Ammon's horn (tissue), 1 donor: ENCODE measurements at places on chromosomes 7 and 10.

GRCh38 chr10:47403446-47404318, 19.6 kb upstream of the ZNF488 start:
- no peak for DNase-seq

GRCh38 chr10:121405549-121405948, 192.7 kb downstream of the FGFR2 start:
- DNase-seq, result peak; percentile 16

DNA sequence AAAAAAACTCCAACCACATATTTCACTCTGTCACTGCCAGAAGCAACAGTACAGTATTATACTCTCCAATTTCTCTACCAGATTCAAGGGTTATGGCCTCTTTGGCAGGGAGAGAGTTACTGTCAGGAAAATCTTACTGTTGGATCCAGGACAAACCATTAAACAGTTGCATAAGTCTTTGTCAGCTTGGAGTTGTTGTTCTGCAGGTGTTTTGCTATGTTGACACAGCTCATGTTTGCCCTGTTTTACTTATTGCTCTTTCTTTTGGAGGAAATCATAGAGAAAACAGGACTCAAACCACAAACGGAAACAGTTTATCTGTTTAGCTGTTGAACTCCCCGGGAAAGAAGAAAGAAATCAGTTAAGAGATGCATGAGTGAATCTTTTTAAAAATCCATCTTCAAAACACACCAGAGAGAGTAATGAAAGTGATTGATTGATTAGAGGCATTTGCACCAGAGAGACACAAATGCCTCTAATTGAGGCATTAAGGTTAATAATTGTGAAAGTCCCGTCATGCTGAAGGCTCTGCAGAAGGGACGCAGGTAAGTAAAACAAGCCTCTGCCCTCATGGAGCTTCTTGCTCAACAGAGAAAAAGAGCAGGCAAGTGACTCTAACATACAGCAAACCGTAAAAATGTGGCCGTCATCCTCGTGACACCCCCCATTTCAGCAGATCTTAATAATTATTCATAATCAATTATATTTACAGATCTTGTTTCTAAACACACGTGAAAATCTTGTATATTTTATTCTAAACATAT, 38.7 kb upstream of the ARHGAP21 start:
- DNase-seq, result no peak

GRCh38 chr7:38702002-38702535, 70.9 kb upstream of the AMPH start:
- no peak for DNase-seq

GRCh38 chr10:110003524-110003885, 4.3 kb upstream of the ADD3 start:
- peak; percentile 34 for DNase-seq

DNA sequence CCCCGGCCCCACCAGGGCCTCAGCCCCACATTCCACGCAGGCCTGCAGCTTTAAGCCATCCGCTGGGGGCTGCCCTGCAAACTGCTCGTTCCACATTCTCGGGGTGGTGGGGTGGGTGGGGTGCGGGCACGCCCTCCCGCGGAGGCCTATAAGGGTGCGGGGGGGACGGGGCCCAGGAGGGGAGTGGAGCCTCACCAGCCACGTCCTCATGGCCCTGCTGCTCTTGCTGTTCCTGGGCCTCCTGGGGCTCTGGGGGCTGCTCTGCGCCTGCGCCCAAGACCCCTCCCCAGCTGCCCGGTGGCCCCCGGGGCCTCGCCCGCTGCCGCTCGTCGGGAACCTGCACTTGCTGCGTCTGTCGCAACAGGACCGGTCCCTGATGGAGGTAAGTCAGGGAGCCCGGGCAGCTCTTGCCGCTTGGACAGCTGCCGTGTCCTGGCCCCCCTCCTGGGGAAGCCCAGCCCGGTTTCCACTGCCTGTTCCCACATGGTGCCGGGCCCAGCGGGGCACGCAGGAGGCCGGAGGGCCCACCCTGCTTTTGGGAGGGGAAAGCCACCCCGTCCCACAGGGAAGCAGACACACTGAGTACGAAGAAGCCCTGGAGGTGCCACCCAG, at the start of gene CYP2W1:
Gene CYP2W1, plus strand, starts transcription at position 178 of the 612 bp plus-strand sequence. Its CDS starts 31 bp downstream, at position 209.
- DNase-seq, result no peak

GRCh38 chr7:148535217-148535616, 55.3 kb upstream of the C7orf33 start:
- DNase-seq, result peak; percentile 22

GRCh38 chr10:88693392-88694020, 12.5 kb upstream of the LIPK start:
- peak; percentile 5 for DNase-seq

- no peak for DNase-seq
Measured at GRCh38 chr7:25034136-25034535, 54.2 kb upstream of the OSBPL3 start.

DNA sequence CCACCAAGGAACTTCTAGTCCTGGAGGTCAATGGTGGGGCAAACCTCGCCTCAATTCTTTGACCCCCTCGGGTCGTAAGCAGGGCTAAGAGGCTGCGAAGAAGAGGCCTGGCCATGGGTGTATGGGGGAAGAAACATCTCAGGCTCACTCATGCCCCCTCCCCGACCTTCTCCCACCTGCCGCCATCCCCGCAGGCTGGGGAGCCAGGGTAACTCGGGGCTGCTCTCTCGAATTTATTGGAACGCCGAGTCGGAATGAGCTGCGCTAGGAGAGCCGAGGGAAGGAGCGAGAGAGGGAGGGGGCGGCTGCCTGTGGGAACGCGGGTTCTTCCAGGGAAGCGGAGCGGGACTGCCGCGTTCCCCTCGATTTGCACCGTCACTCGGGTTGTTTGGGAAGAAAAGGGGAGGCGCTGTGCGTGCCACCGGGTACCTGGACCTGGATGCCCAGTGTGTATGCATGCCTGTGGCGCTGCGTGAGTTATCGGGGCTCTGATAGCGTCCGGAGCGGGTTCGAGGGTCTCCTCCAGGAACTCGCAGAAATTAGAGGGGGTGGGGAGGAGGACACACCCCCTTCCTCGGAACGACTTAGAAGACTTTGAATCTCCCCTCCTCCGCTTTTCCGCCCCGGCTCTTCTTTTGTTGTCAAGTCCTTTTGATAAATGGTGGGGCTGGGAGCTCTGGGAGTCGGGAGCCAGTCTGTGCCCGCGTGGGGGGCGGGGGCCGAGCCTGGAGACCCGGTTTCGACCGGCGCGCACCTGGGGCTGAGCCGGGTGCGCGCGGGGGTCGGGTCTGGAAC, 1.8 kb upstream of the ZNF503 start:
- peak; percentile 33 for DNase-seq

- no peak for DNase-seq
Measured at GRCh38 chr7:34567906-34568305, 90.1 kb upstream of the NPSR1 start.

DNA sequence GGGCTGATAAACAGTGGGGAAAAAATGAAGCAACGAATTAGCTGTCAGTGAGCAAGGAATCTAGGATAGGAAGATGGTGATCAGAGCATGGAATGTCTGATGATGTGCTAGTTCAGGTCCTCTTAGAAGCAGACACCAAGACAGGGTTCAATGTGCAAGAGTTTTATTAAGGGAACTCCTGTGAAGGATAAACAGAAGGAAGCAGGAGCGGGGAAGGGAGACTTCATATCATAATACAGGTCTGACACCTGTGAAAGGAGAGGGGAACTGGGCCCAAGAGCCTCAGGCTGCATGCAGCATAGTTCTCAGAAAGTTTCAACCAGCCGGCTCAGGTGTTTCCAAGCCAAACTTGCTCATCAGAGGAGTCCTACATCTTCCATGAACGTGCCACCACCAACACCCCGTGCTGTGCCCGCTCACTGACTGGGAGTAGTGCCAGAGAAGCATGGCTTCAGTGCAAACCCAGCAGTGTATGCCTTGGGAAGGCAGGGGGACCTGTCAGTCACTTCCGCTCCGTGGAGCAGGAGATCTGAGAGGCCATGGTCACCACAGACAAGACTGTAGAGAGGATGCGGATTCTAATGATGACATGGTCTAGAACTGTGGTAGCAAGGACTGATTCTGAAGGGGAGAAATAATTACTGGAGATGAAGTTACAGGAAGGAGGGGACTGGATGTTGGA, 45.8 kb downstream of the ZNF800 start:
- DNase-seq, result no peak

GRCh38 chr7:140581411-140581810, 59.2 kb downstream of the DENND2A start:
- peak; percentile 74 for DNase-seq

GRCh38 chr7:30047124-30047523, 18.9 kb downstream of the PLEKHA8 start:
- DNase-seq, result no peak

DNA sequence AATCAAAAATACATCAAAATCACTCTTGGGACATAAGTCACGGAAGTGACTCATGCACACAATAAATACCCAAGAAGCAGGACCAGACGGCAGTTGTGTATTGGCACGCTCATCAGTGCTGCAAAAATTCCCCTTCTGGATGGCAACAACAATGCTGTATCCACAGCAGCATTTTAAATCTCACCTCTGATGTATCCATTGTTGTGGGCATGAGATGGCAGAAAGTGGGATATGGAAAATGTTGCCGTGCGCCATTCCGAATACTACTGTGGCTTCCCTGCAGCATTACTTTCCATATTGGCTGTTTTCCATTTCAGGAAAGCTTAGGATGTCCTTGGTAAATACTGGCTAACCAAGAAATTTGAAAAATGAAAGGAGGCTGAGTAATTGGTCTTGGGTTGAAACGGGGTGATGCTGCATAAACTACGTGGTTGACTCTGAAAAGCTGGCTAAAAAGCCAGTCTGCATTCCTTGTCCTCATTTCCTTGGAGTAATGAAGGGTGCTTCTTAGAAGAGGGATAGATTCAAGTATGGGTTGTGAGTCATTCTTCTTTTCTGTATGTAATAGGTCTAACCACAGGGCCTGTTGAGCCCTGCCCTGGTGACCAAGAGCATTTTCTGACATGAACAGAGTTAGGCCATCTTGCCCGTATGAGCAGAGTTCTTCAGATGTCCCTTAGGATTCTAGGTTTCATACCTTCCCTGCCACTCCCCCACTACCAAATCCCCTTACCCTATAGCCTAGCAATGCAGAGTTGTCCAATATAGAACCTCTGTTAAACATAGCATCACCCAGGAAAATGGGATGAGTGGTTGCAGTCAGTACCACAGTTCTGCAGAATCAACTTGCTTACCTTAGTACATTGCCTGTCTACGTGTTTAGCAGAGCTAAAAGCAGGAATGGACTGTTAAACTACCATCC, 36.3 kb upstream of the TOMM7 start:
- no peak for DNase-seq

GRCh38 chr10:12960941-12961340, 40.6 kb downstream of the CCDC3 start:
- DNase-seq, result no peak

DNA sequence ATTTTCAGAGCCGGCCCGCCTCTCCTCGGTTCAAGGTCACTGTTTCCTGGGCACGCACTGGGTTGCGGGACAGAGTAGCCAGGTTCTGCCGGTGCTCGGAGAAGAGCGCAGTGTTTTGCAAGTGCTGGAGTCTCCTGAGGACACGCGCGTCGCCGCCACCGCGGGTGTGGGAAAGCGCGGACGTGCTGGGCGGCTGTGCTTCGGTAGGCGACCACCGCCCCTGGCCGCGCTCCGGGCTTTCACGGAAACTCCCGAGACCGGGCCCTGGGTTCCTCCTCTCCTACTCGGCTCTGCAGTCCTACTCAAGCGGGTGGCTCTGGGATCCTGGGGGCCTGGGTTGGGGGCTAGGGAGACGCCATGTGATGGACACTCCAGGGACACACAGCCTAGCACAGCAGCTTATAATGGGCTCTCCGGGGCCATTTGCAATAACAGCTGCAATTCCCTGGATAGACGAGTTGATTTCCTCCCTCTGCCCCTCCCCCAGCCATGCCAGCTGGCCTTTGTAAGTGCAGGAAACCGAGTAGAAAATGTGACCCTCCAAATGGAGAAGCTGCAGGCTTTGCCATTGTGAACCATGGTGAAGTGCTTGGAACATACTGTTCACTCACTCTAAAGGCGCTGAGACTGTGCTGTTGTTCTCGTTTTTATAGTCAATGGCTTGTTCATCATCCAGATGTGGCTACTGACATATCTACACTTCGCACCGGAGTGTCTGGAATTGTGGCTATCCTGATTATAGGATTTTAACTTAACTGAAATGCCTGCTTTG, 2.1 kb downstream of the FRAT1 start:
- DNase-seq, result peak; percentile 78

DNA sequence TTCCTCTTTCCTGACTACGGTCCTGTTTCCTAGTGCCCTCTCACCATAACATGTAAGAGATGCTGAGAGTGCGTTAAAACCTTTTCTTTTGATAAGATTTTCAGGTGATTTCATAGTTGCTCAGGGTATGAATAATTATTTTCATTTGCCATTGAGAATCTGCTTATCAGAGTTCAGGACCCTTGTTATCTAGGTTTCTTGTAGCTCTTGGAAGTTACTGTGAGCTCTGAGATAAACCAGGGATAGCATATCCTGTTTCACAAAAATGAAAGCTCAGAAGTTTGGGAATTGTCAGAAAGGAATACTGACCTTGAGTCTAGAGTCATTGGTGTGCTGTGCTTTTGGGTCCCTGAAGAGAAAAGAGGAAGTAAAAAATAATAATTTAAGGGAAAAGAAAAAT, 76.8 kb upstream of the PRKG1 start:
- DNase-seq, result no peak

DNA sequence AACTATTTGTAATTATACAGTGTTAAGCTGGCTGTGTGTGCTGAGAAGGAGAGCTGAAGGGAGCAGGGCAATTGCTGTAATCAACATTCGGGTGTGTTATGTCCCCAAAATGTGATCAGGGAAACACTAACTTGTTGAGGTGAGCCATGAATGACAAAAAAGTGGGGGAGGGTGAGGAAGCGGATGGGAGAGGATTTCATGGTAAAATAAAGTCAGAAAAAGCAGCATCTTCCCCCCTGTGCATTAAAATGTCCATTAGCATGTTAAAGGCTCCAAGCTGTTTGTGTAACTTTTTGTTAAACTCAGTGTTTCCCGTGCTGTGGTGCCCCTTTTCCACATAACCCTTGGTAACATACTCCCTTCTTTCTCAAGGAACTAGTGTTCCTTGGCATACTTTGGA, 84.9 kb downstream of the ARID5B start:
- DNase-seq, result no peak

DNA sequence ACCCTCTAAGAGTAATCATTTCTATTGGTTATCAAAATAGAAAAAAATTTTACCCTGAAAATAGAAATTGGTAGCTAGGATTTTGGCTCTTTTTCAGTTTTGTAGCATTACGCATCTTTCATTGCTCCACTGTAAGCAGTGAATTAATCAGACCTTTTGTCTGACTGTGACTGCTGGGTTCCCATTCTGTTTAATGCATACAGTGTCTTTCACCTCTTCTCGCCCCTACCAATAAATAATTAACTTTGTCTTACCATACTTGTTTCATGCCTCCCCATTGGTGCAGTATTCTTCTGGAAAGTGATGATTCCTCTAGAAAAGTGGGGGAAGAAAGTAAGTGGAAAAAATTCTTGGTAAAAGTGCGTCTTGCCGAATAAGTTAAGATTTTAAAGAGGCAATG, 73.2 kb downstream of the AP3M1 start:
- no peak for DNase-seq
